AG08395 (cell line): ENCODE measurements at places on chromosomes 7 and 10.

- DNase-seq: no peak
Measured at GRCh38 chr7:30080818-30081217, 52.6 kb downstream of the PLEKHA8 start.

DNA sequence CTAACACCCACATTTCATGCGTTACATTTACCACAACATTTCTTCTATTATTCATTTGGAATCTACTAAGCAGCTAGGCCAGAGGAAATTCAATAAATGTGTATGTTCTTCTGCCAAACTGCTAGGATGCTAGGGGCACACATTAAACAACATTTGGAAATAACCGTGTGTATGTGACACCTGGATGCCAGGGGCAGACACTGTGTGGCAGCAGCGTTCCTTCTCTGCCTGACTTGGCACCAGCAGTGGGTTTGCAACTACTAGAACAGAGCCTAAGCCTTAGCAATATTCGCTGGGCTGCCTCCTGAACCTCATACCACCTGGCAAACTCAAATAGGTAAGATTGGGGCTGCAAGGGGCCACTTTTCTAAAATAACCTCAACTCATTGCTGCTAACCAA is 182.1 kb downstream of the CHCHD3 start:
- DNase-seq: no peak

DNA sequence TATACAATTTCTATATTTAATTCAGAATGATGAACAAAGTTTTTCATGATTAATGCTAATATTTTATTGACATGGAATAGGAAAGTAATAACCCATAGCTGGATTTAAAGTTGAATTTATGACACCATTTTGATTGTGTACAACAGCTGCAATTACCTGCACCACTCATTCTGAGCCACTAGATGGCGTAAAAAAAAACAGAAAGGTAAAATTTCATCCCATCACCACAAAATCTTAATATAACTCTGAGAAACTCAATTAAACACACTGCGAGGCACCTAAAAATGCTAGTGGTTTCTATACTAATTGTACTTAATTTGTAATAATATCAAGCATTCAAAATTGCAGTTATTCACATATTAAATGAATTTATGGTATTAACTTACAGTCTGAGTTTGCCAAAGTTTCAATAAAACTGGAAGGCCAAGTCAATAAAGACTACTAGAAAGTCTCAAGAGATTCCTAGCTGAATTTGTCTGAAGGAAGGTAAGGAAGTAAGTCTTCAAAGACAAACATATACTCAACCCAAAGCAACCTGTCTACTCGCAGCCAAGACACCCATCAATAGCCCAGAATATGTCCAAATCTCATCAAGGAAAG is 182.5 kb downstream of the SKAP2 start:
- peak; percentile 34 for DNase-seq

- DNase-seq: no peak
Measured at GRCh38 chr7:1054861-1055450, 10.6 kb downstream of the GPR146 start.

DNA sequence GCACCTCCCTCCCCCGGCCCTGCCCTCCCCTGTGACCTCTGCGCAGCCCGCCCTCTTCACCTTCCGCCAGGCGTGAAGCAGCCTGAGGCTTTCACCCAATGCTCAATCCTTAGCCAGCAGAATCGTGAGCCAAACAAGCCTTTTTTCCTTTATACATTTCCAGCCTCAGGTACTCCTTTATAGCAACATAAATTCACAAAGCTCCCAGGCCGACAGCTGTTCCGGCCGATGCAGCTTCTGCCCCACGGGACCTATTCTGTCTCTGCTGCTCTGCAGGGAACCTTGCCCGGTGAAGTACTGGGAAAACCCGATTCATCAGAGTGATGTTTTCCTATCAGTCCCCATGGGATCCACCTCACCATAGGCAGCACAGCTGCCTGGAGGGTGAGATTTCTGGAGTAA is 87.4 kb downstream of the CHST15 start:
- DNase-seq: no peak

DNA sequence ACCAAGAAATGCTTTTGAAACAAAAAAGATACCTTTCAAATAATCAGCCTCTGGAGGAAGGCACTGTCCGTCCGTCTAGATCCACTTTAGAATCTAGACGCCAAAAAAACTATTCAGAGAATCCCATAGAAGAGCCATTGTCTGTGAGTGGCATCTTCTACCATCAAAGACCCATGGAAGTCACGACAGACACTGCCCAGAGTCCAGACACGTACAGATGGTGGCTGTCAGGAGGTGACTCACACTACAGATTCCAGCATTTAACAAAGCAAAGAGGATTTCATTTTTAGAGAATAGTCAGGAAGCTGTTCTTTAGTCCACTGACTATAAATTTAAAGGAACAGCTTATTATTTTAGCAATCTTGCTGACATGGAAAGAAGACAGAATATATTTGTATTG is 11.7 kb downstream of the C1QL3 start:
- DNase-seq: peak; percentile 57

DNA sequence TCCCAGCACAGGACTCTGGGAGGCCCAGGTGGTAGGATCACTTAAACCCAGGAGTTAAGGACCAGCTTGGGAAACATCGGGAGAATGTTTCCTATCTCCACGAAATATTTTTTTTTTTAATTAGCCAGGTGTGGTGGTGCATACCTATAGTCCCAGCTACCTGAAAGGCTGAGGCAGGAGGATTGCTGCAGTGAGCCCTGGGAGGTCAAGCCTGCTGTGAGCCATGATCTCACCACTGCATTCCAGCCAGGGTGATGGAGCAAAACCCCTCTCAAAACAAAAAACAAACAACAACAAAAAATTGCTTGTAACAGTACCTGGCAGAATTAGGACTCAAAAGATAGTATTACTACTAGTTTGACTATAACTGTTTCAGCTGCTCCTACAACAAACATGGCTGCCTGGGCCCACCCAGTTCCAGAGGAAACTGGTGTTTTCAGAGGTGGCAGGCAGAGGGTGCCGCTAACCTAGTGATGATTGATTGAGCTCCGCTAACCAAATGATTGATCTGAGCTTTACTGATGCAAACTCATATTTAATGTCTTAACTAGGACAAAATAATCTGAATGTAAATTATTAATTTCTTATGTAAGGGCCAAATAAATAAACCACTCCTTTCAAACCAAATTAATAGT is 57.0 kb downstream of the AP3M1 start:
- DNase-seq: no peak

- no peak for DNase-seq
Measured at GRCh38 chr7:122438492-122438891, 133.9 kb upstream of the FEZF1 start.

GRCh38 chr10:98098247-98098646 is 36.2 kb upstream of the R3HCC1L start:
- DNase-seq: no peak

GRCh38 chr7:120856621-120857352 is 1.2 kb downstream of the TSPAN12 start:
- no peak for DNase-seq

DNA sequence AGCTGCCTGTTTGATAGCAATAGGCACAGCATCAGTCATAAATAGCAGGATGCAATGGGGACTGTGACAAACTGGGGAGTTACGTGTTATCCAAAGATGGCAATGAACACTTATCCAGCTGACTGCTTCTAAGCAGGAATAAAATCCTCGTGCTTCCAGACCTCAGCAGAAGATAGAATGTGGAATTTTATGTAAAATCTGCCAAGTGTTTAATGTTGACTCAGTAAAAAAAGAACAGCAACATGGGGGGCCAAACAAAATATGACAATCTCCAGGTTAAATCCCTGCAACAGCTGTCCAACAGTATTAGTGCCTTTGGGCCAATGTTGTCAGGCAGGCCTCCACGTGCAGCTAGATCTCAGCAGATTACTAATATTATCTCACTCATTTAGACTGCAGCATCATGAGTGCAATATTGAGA is 127.3 kb downstream of the SEMA3C start:
- no peak for DNase-seq

GRCh38 chr10:31034098-31034909 is 2.6 kb upstream of the ZNF438 start:
- DNase-seq: peak; percentile 82

DNA sequence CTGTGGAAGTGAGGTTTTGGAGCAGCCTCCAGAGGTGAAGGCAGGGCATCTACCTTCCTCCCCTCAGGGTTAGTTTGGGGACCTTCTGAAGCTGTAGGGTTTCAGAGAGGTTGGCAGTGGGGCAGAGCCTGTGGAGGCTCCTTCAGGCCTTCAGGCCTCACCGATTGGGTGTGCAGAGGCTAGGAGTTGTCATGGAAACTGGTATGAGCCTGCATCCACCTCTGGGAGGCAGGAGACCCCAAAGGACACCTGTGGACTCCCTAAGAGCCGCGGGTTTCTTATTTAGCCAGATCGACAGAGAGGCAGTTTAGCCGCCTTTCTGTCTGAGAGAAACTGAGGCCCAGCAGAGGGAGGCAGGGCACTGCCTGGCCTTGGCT is 2.0 kb downstream of the LZTS2 start:
- no peak for DNase-seq

- DNase-seq: no peak
Measured at GRCh38 chr10:77560471-77560870, 77.1 kb downstream of the KCNMA1 start.
